CD4-positive, alpha-beta T cell treated with Interferon gamma for 1 hour (primary cell): ENCODE measurements at places on chromosomes 12 and 14.

GRCh38 chr14:68788275-68788995 lies 4.4 kb downstream of the ZFP36L1 start:
- DNase-seq = no peak

GRCh38 chr12:59329462-59329861 lies 266.4 kb upstream of the SLC16A7 start:
- no peak for DNase-seq

GRCh38 chr12:113054948-113055486 lies 1.5 kb upstream of the DTX1 start:
- DNase-seq = no peak

DNA sequence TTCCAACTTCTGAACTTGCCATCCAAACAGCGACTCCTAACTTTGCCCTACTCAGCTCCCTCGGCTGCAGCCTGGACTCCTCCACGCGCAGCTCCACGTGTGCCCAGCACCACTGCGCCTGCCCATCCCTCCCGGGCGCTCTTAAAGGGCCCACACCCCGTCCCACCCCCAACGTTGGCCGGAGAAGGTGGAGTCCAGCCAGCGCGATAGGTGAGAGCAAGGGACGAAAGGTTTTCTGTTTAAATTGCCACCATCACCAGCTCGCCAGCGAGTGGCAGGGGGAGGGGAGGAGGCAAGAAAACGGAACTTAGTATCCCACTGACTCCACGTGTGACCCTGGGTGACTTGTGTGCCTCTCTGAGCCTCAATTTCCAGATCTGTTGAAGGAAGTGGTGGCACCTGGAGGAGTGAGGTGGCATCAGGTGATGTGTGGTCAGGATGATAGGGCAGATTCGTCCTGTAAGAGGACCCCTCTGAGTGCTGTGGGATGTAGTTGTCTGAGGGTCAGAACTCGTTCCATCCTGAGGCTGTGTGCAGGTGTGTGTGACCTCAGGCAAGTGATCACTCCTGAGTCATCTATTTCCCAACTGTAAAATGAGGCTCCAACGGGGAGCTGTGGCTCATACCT lies 59.7 kb downstream of the TRPV4 start:
- DNase-seq = no peak

DNA sequence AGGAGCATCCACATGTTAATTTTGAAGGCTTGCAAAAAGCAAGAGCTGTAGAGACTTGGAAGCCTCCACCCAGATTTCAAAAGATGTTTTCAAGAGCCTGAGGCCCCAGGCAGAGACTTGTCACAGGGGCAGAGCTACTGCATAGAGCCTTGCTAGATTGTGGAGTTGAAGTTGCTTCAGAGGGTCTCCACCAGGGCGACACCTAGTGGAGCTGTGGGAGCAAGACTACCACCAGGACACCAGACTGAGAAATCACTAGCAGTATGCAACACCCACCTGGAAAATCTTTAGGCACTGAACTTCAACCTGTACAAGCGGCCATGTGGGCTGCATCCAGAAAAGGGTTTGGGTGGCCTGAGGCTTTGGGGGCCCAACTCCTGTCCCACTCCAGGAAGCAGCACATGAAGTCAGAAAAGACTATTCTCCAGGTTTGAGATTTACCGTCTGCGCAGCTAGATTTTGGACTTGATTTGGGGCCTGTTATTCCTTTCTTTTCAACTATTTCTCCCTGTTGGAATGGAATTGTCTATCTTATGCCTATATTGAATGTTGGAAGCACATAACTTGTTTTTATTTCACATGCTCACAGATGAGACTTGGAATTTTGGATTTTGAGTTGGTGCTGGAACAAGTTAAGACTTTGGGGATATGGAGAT lies 508.6 kb downstream of the FLRT2 start:
- DNase-seq = peak; percentile 18

GRCh38 chr12:26162174-26162573 lies 33.2 kb upstream of the SSPN start:
- no peak for DNase-seq

- DNase-seq = peak; percentile 27
Observed at GRCh38 chr12:123767613-123768012, 5.5 kb downstream of the DNAH10 start.
